ENCODE measurements at places on chromosomes 16 and 17.

DNA sequence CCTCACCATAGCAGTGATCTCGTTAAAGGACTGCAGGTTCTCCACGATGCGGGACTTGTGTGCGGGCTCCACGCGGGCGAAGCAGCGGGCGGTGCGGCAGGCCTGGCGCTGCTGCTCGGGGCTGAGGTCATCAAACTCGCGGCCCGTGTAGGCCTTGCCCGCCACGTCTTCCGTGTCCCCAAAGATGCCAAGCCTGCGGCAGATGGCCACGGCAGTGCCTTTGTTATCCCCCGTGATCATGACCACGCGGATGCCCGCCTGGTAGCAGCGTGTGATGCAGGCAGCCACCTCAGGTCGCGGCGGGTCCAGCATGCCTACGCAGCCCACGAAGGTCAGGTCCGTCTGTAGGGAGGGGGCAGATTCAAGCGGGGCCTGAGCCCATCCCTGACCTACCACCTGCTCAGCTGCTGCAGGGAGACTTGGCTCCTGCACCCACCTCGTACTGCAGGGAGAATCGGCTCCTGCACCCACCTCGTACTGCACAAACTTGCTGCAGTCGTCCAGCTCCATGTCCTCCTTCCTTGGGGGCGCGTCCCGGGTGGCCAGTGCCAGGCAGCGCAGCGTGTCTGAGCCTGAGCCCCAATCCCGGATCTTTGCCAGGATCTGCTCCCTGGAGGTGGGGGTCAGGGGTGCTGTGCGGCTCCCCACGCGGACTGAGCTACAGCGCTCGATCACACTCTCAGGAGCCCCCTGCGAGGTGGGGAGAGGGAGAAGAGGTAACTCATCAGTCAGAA lies 23.1 kb downstream of the ATP2A3 start:
- no peak for DNase-seq

GRCh38 chr17:46097497-46097896 lies 95.7 kb downstream of the KANSL1 start:
- DNase-seq: no peak

DNA sequence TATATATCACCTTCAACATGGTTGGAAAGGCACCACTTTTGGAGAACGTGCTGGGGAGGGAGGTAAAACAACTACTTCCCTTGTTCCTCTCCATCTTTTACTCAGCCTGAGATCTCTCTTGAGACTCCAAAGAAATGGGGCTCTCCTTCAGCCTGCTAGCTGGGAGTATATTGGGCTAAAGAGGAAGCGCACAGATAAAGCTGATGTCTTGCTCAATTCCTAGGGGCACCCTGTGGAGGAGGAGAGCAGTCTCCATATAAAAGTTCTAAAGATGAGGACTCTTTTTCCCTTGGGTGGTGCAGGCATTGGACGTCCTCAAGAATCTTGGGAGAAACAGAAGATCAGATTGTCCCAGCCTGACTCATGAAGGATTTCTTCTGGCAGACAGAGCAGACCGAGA lies 4.6 kb upstream of the ETV4 start:
- no peak for DNase-seq

- DNase-seq: no peak
These were observed 2.9 kb downstream of the IKZF3 start for GRCh38 chr17:39861235-39861634.

GRCh38 chr17:65011966-65012365 lies 44.6 kb downstream of the GNA13 start:
- no peak for DNase-seq

- DNase-seq: peak; percentile 26
These were observed 195.2 kb downstream of the AXIN2 start for GRCh38 chr17:65366102-65366844.

DNA sequence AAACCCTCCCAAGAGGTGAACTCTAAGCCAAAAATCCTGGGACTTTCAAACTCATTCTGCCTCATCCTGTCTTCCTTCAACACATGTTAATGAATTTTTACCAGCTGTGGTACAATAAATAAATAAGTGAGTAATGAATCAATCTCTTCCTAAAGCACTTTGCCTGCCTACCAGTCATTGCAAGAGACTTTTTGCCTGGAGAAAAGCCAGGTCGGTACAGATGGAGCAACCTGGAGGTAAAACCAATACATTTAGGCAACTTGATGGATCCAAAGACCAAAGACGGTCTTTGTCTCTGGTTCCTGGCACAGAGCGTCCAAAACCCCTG lies 324.2 kb downstream of the PMP22 start:
- DNase-seq: no peak

GRCh38 chr16:9139965-9140364 lies 48.5 kb downstream of the HAPSTR1 start:
- DNase-seq: no peak

- no peak for DNase-seq
These were observed 158.3 kb upstream of the PLCG2 start for GRCh38 chr16:81620796-81621195.

DNA sequence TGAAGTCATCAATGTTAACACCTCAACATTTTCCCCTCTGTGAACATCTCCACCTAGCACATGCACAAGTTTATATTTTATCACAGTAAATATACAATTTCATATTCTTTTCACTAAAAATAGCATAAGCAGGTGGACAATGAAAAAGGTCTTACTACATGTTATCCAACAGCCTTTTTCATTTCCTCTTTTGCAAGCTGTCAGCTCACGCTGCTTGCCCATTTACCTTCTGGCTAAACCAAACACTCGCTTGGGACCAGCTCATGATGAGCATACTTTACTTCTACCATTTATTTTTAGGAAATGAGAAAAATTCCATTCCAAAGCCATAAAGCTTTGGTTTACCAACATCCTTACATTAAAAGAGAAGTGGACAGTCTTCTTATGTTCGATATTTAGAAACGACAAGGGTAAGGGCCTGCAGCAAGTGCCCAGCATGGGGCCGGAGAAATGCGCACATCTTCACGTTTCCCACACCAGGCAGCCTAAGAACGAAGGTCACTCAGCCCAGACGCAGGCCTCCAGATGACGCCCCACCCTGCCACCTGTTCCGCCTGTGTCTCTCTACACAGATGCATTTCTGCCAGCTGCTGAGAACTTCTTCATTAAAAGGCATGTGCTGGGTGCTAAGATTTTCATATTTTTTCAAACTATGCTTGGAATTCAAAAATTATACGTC lies 13.9 kb downstream of the SNN start:
- DNase-seq: no peak

DNA sequence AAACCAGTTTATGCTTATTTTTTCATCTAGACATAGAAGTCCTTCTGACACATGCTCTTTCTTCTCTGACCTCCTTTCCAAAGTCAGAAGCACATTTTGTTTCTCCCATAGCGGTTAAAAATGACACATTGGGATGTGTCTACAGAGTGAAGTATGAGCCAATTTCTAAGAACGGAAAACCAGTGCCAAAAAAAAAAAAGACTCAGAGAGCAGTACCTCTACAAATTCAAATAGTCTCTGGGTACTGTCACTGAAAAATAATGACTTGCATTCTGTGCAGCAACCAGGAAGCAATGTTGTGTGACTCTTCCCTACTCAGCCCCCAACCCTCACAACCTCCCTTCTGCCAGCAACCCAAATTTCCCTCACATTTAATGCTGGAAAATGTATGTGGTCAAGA lies 145.5 kb upstream of the PMFBP1 start:
- DNase-seq: no peak

DNA sequence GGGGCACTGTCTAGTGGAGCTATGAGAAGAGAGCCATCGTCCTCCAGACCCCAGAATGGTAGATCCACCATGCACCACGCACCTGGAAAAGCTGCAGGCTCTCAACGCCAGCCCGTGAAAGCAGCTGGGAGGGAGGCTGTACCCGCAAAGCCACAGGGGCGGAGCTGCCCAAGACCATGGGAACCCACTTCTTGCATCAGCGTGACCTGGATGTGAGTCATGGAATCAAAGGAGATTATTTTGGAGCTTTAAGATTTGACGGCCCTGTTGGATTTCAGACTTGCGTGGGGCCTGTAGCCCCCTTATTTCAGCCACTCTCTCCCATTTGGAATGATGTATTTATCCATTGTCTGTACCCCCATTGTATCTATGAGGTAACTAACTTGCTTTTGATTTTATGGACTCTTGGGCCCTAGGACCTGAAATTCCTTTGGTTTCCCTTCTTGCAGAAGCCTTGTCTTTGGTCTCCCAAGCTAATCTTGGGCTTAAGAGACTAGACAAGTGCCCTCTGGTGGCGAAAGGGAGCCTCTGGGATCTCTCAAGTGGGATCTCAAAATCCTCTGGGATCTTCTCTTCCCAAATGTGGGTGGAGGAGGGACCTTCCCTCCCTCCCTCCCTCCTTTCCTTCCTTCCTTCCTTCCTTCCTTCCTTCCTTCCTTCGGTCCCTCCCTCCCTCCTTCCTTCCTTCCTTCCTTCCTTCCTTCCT lies 58.2 kb upstream of the HAPSTR1 start:
- no peak for DNase-seq

DNA sequence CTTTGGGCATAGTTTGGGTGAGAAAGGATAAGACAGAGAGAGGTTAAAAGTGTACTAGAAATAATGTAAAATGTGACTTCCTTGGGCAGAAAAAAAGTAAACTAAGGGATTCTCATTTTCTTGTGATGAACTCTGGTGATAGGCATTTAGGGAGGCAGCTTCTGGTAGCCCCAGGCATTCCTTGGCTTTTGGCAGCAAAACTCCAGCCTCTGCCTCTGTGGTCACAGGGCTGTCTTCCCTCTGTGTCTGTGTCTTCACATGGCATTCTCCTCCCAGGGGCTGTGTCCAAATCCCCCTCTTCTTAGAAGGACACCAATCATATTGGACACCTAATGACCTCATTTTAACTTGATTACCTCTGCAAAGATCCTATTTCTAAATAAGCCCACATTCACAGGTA lies 54.7 kb downstream of the HS3ST3B1 start:
- no peak for DNase-seq

- DNase-seq: no peak
These were observed 21.5 kb upstream of the KCNJ16 start for GRCh38 chr17:70053241-70054234.

GRCh38 chr16:49602976-49603310 lies 229.3 kb downstream of the C16orf78 start:
- DNase-seq: no peak

DNA sequence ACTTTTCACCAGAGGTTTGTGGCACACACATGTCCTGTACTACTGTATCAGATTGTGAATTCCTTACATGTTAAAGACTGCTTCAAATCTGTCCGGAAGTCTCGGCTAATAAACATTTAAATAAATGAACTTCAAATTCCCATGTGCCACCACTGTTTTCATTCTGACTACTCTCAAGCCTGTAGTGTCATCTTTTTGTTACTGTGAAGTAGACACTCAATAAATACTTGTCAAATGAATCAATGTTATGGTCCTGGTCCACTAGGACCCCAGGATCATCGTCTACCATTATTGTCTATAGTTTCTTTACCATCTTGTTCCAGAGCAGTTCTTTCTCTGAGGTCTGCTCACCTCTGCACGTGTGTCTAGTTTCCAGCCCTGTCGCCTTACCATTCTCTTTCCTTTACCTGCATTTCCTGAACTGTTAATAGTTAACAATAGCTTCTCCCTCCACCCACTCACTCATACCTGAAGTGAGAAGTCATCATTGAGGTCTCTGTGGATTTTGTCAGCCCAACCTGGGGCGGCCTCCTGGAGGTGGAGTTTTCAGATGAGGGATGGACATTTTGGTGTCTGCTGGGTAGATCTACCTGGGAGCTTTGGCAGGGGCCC lies 333.0 kb downstream of the SEC14L1 start:
- DNase-seq: no peak

- DNase-seq: no peak
These were observed 3.5 kb downstream of the WDR81 start for GRCh38 chr17:1727876-1728630.

Measured in activated T-helper 1 cell treated with anti-CD3 and anti-CD28 coated beads, Interleukin-2, amount 50 U/mL, for 16 hours (primary cell).